HepG2 (cell line): ENCODE measurements at places on chromosomes 6 and 20.

DNA sequence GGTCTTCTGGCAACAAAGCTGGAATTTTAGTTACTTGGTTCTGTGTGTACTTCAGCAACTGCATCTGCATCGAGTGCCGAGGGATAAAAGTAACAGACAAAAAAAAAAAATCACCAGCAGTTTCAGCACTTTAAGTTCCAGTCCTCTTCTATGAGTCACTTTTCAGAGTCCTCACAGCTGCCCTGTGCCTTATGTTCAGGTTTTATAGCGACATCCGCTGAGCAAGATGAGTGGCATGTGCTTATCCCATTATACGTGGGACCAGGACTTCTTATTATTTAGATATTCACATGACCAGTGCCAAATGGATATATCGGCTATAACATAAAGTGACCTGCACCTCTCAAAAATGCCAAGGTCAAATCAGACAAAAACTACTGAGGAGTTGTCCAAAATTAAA lies 242.9 kb downstream of the FOXA2 start:
- DNase-seq = peak; percentile 21

DNA sequence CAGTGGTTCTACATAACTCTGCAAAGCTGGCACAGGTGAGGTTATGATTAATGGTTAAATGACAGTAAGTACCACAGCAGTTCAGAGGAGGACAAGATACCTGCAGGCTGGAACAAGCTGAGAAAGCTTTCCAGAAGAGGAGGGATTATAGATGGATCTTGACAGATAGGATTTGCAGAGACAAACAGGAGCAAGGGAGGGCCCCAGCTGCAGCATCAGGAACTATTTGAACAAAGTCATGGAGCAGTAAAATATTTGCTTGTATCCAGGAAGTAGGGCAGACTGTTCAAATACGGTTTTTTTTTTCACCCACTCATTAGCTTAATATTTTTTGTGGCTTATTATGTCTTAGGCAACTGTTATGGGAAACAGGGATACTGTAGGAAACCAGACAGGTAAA lies 144.4 kb upstream of the MAN1A1 start:
- DNase-seq = peak; percentile 50

DNA sequence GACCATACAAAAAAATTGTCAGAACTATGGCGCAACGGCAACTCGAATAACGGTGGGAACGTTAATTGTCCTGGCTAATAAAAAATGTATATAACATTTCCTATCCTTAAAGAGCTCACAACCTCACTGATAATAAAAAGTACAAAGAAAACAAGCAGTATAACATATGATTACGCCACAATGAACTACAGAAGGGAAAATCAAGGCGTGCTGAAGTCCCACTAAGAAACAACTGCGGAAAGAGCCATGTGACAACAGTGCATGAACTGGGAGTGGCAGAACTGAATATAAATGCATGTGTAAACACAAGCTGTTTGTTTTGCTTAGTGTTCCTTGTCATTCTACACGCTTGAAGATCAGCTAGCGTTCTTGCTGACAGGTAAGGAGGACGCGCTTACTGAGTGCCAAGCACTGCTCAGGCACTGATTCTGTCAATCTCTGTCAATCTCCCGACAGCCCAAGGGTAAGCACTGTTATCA lies 466 bp upstream of the PSMB1 start:
- no peak for DNase-seq

- no peak for DNase-seq
Measured at GRCh38 chr6:112019589-112019988, 34.3 kb upstream of the CCN6 start.

- DNase-seq = no peak
Measured at GRCh38 chr6:96853083-96853482, 15.8 kb upstream of the GPR63 start.
